CMK (cell line): ENCODE measurements at places on chromosomes 4 and X.

- no peak for DNase-seq
Observed at GRCh38 chr4:174826660-174827059, 2.4 kb downstream of the GLRA3 start.

GRCh38 chr4:168787801-168788595, 222.1 kb downstream of the CBR4 start:
- no peak for DNase-seq

DNA sequence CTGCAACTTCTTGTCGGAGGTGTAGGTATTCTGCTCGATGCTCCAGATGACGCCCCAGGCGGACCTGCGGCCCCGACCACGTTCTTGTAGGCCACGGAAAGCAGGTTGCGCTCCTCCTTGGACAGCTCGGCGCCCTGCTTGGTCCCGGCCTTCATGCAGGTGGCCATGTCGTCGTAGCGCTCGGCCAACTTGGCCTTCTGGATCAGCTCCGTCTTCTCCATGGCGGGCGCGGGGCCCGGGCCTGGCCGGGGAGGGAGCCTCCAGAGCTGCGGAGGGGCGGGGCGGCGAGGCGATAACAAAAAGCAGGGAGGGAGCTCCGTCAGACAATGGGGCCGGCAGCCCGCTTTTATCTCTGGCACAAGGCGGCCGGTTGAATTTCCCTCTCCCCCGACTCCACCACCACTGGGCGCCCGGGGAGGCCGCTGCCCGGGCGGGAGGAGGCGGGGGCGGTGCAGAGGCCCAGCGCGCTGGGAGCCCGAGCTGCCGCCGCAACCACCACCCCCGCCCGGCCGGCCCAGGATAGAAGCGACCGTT, 28.3 kb upstream of the DRP2 start:
- no peak for DNase-seq

DNA sequence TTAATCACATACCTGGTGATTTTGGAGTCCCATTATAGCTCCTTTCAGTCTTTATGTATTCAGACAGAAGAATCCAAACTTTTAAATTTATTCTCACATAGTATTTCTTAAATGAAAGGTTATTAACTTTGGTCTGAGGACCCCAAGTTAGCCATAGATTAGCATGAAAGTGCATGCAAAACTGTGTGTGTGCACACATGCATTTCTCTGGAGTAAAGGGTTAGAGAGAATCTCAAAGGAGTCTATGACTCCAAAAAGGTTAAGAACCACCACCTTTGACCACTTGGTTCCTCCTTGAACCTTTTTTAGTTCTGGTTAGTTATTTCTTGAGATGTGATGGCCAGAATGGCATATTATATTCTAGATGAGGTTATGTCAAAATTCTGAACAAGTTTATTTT, 102.0 kb downstream of the MGST2 start:
- no peak for DNase-seq

- no peak for DNase-seq
Observed at GRCh38 chrX:133921764-133922389, 63.5 kb downstream of the GPC3 start.
